Esophagus mucosa (tissue), 1 donor: ENCODE measurements at places on chromosomes 3 and 15. TPM values are rescaled to one million over a fixed set of nuclear protein-coding genes. Genes with fewer than 3 reads are reported as not detected.

RASA2 gene
- 10.0 TPM for total RNA-seq

C3orf22 gene
- not detected for total RNA-seq

ZCWPW2 gene
- total RNA-seq, result 0.40 TPM

PDCD7 gene
- total RNA-seq, result 18.6 TPM

CD80 gene
- 0.08 TPM for total RNA-seq

ADAMTSL3 gene
- total RNA-seq, result 1.4 TPM

GRCh38 chr3:109005443-109005842, 51.8 kb upstream of the GUCA1C start:
- no peak for ATAC-seq

DNA sequence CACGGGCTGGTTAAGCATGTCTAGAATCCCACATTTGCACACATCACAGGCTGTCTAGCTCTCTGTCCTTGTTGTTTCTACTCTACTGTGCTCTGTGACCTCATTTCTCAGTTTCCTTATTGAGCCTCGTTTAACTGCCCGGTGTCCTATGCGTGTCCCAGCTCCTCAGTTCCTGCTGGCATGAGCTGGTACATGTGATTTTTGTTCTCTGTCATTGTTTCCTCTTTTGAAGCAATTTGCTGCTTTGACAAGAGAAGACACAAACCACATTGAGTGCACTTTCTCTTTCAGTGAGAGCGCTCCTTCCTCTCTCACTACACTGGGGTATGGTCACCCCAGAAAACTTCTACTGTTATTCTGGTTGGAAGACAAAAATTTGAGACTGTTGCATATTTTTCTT, 563.5 kb downstream of the PDCD6IP start:
- ATAC-seq, result peak; percentile 31

- no peak for ATAC-seq
These were observed 21.3 kb downstream of the DNAJB8 start for GRCh38 chr3:128445357-128445756.

GRCh38 chr3:125107861-125108567, 52.2 kb upstream of the HEG1 start:
- ATAC-seq, result peak; percentile 81

DNA sequence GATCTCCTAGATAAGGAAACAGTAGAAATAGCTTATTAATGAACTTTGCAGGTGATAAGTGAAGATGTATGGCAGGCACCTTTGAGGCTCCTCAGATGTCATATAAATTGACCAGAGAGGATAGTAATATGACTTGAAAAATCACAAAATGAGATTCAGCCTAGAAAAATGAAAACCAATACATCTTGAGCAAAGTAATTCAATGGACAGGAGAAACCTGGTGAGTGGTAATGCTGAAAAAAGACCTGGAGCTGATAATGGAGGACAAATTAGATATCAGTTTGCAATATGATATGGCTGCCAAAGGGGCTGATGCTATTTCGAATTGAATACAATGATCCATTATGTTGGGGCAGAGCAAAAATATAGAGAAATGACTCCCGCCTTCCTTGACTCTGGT, 103.9 kb downstream of the LSAMP start:
- ATAC-seq, result no peak

GRCh38 chr3:43038010-43038409, 58.9 kb downstream of the GASK1A start:
- no peak for ATAC-seq

GRCh38 chr3:128849911-128850455, 29.4 kb upstream of the ACAD9 start:
- ATAC-seq, result no peak

- no peak for ATAC-seq
These were observed 191.6 kb downstream of the KCNAB1 start for GRCh38 chr3:156311930-156312329.

DNA sequence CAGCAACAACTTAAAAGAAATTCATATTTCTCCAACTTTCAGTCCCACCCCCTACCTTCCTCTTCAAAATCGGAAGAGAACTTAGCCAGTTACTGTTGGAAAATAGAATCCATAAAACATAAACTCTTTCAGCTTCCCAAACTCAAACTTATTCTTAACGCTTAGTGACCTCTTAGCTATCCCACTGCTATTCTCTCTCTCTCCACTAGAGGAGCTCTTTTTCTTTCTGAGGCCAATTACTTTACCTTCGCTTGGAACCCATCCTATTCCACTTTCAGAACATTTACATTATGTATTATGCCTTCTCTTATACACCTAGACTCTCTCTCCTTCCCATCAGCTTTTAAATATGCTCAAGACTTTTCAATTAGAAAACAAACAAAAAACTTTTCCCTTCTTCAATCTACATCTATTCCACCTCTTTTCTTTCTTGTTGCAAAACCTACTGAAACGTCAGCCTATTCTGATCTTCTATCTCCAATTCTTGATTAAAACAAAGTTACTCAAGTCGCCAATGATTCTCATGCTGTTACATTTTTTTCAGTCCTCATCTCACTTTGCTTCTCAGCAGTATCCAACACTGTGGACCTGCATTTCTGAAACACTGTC, 13.4 kb upstream of the GHSR start:
- ATAC-seq, result peak; percentile 45

GRCh38 chr3:39460677-39461076, 6.8 kb upstream of the MOBP start:
- ATAC-seq, result no peak

- ATAC-seq, result peak; percentile 95
These were observed at the start of gene CRELD1 for GRCh38 chr3:9933561-9934234. CRELD1 (plus strand) TSS chr3:9933834; CDS start chr3:9934439, 605 bp downstream.

GRCh38 chr3:16200411-16200810, 25.9 kb downstream of the GALNT15 start:
- no peak for ATAC-seq

GRCh38 chr15:89299896-89300295, 34.7 kb downstream of the POLG start:
- ATAC-seq, result no peak

- no peak for ATAC-seq
These were observed 323.1 kb downstream of the ZBTB20 start for GRCh38 chr3:114824014-114824413.
